ENCODE measurements at places on chromosomes 3 and 15. TPM values are rescaled to one million over a fixed set of nuclear protein-coding genes. Genes with fewer than 3 reads are reported as not detected.

TPM1 gene
- 683 TPM for polyA plus RNA-seq

CILP gene
- 4.2 TPM for polyA plus RNA-seq

PSTPIP1 gene
- 1.3 TPM for polyA plus RNA-seq

IL16 gene
- 5.4 TPM for polyA plus RNA-seq

GCSAM gene
- polyA plus RNA-seq, result 0.90 TPM

DALRD3 gene
- 75.6 TPM for polyA plus RNA-seq

HYAL1 gene
- 7.6 TPM for polyA plus RNA-seq

RASGRP1 gene
- 13.9 TPM for polyA plus RNA-seq

GP9 gene
- polyA plus RNA-seq, result 0.81 TPM

CHL1 gene
- 14.2 TPM for polyA plus RNA-seq

HDC gene
- 0.96 TPM for polyA plus RNA-seq

ECE2 gene
- polyA plus RNA-seq, result not detected

SCN11A gene
- polyA plus RNA-seq, result 0.62 TPM

PLA2G4E gene
- 0.03 TPM for polyA plus RNA-seq

LEKR1 gene
- polyA plus RNA-seq, result 2.4 TPM

SYNPR gene
- not detected for polyA plus RNA-seq

HCN4 gene
- polyA plus RNA-seq, result 1.5 TPM

GOLGA8J gene
- polyA plus RNA-seq, result 1.6 TPM

PLS1 gene
- polyA plus RNA-seq, result 25.2 TPM

STAB1 gene
- 44.5 TPM for polyA plus RNA-seq

ZIC4 gene
- polyA plus RNA-seq, result not detected

GOLGA8Q gene
- polyA plus RNA-seq, result 2.5 TPM

SPSB4 gene
- polyA plus RNA-seq, result 16.5 TPM

CCR3 gene
- polyA plus RNA-seq, result not detected

CLDN18 gene
- 0.84 TPM for polyA plus RNA-seq

OR5K2 gene
- polyA plus RNA-seq, result 0.98 TPM

COL6A5 gene
- 0.06 TPM for polyA plus RNA-seq

HOMER2 gene
- polyA plus RNA-seq, result 24.6 TPM

C3orf52 gene
- polyA plus RNA-seq, result 9.7 TPM

UCN2 gene
- 0.40 TPM for polyA plus RNA-seq

EFHB gene
- 1.9 TPM for polyA plus RNA-seq

IQCF5 gene
- not detected for polyA plus RNA-seq

NDUFB4 gene
- polyA plus RNA-seq, result 196 TPM

SERPINI2 gene
- 1.7 TPM for polyA plus RNA-seq

UNC13C gene
- polyA plus RNA-seq, result 6.3 TPM

ANKRD34C gene
- polyA plus RNA-seq, result 0.08 TPM

SCAMP5 gene
- polyA plus RNA-seq, result 19.5 TPM

TMEM45A gene
- 27.4 TPM for polyA plus RNA-seq

SMCO1 gene
- polyA plus RNA-seq, result not detected

POTEB3 gene
- polyA plus RNA-seq, result not detected

ERICH6 gene
- polyA plus RNA-seq, result 0.46 TPM

PRTG gene
- polyA plus RNA-seq, result 11.3 TPM

CELF6 gene
- 3.1 TPM for polyA plus RNA-seq

KNL1 gene
- 21.4 TPM for polyA plus RNA-seq

CFAP100 gene
- 2.9 TPM for polyA plus RNA-seq

TLR9 gene
- 0.17 TPM for polyA plus RNA-seq

PPP2R3A gene
- 20.7 TPM for polyA plus RNA-seq

PLSCR2 gene
- 0.57 TPM for polyA plus RNA-seq

SPPL2A gene
- 78.5 TPM for polyA plus RNA-seq

EPHA6 gene
- 0.64 TPM for polyA plus RNA-seq

HDAC11 gene
- polyA plus RNA-seq, result 22.4 TPM
